ENCODE measurements at places on chromosomes 5 and 9. TPM values are rescaled to one million over a fixed set of nuclear protein-coding genes. Genes with fewer than 3 reads are reported as not detected.

Gene PCDHGB6
- total RNA-seq, result 5.1 TPM

Gene ARL10
- total RNA-seq, result 4.4 TPM

Gene ZNF622
- total RNA-seq, result 25.8 TPM

Gene GLDC
- not detected for total RNA-seq

Gene MSX2
- 0.98 TPM for total RNA-seq

Gene MYO10
- total RNA-seq, result 7.0 TPM
